ENCODE measurements at places on chromosomes 11 and 22.

- no peak for DNase-seq
These were observed 617 bp upstream of the ARHGAP20 start for GRCh38 chr11:110712659-110713448.

DNA sequence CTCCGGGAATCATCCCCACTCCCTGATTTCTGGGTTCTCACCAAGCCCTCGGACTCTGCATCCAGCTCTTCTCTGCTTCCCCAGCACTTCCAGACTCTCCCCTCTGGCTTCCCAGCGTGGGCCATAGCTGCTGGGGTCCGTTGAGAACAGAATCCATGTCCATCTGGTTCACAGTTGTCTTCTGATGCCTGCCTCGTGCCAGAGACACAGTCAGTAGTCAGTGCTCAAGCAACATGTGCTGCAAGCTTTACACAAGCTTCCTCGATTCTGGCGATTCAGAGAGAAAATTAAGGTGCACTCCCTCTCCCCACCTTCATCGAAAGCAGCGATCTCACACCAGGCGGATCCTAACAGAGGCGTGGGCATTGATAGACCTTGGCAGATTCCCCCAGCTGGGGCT lies 495.5 kb downstream of the TBC1D22A start:
- DNase-seq: no peak

DNA sequence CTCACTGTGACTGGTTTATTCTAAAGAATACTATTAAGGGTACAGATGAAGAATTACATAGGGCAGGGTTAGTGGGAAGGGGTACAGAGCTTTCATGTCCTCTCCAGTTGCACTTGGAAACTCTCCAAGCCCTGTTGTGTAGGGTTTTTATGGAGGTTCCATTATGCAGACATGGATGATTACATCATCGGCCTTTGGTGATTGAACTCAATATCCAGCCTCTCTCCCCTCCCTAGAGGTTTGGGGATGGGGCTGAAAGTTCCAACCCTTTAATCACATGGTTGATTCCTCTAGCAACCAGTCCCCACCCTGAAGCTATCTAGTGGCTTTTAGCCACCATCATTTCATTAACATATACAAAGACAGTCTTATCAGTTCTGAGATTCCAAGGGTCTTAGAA lies 472.6 kb downstream of the BUD13 start:
- DNase-seq: no peak

GRCh38 chr11:72278905-72279304 lies 34.9 kb upstream of the PHOX2A start:
- DNase-seq: no peak

DNA sequence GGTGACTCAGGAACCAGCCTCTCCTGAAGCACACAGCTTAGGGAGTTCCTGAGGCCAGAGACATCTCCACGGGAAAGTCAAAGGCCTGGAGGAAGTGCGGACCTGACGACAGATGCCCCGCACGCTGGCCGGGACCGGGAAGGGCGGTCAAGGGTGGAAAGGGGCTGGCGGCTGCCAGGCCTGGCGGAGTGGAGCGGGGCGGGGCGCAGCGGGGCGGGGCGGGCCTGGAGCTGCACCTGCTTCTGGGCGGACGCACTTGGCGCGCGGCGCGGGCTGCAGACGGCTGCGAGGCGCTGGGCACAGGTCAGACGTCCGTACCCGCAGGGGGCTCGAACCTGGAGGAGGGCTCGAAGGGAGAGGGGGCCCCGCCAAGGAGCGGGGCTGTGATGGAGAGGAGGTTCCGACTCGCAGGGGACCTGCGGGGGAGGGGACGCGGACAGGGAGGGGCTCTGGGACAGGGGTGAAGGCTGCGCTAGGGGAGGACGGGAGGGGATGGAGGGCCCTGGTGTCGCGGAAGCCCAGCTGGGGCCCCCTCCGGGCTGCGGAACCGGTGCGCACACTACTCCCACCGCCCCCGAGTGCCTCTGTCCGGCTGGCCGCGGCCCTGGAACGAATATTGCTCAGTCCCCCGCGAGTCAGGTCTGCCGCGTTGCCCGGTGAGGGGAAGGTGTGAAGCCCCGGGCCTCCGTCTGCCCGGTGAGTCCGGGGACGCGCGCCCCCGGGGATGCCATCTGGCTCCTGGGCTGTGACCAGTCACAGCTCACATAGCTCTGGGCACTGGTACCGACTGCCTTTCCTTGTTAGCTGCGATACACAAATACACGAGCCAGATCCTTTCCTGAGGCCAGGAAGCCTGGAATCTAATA lies at the start of gene TMEM45B:
Gene TMEM45B, plus strand, starts transcription at position 253 of the 866 bp plus-strand sequence. CDS start 36,635 bp downstream, outside the sequence.
- DNase-seq: peak; percentile 18

- DNase-seq: no peak
These were observed 122.6 kb upstream of the SORL1-AS1 start for GRCh38 chr11:121575250-121575962.

- DNase-seq: no peak
These were observed 57.8 kb downstream of the ENDOD1 start for GRCh38 chr11:95147364-95147905.

- no peak for DNase-seq
These were observed 1043.0 kb downstream of the TBC1D22A start for GRCh38 chr22:47805394-47805935.

DNA sequence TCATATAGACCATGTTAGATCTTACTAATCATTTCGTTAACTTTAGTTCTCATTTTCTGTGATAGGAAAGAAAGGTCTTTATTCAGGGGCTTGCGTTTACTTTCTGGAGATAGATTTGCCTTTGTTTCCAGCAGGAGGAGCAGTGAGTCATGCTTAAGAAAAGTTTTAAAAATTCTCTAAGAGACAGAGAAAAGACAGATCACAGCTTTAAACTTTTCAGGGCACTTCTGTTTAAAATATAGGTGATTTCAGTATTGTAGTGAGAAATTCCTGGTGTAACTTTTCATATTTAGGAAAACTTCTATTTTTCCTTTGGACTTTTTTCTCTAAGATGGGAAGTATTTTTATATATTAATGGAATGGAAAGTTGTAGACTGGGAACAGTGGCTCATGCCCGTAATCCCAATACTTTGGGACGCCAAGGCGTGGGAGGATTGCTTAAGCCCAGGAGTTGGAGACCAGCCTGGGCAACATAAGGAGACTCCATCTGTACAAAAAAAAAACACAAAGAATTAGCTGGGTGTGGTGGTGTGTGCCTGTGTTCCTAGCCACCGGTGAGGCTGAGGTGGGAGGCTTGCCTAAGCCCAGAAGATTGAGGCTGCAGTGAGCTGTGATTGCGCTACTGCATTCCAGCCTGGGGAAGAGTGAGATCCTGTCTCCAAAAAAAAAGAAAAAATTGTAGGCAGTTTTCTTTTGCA lies 60.3 kb downstream of the ATXN10 start:
- DNase-seq: no peak

- DNase-seq: no peak
These were observed 61.6 kb downstream of the DSCAML1 start for GRCh38 chr11:117735350-117735977.

DNA sequence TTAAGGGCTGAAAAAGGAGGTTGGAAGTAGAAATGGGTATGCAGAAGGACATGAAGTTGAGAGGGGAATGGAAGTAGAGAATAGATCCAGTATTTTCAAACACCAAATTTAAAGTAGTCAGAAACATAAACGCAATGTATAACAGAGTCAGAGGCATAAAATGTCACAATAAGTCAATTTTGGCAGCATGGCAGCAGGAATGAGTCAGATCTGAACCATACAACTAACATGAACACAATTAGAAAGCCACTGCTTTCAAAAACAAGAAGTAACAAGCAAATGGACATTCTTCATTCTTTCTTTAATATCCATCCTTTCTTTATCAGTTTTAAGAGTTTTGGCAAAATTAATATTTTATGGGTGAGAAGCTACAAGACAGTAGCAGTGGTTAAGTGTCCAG lies 2.5 kb downstream of the CHORDC1 start:
- DNase-seq: no peak

- DNase-seq: no peak
These were observed 3.6 kb upstream of the PHLDA2 start for GRCh38 chr11:2932850-2933251.

- DNase-seq: no peak
These were observed 1276.1 kb downstream of the LRRC4C start for GRCh38 chr11:40183073-40184064.

DNA sequence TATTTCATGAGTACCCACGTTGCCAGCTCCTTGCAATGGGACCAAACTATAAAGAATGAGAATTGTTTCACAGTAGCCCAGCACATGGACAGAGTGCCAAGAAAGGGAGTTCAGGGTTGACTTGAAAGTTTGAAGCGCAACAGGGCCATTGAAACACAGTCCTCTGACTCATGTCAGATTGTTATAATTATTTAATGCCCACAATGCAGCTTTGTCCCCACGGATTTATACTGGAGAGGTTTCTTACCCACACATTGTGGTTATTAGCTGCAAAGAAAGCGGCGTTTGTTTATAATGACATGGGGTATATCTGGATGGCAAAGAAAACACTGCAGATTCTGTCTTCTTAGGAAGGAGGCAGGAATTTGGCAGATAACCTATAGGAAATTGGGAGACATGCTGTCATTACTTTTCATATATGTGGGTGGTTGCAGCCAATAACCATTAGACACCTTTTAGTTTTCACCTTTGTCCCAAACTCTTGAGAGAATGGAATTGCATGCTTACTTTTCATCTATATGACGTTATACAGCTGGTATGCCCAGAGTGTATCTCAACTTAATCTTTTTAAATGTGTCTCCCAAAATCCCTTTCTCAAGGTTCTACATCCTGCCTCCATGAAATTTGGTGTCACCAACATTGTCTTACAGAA lies 143.6 kb downstream of the TEAD1 start:
- DNase-seq: no peak

- no peak for DNase-seq
These were observed 5.1 kb downstream of the TSPAN18 start for GRCh38 chr11:44731685-44732430.
